ENCODE measurements at places on chromosomes 16 and 17.

DNA sequence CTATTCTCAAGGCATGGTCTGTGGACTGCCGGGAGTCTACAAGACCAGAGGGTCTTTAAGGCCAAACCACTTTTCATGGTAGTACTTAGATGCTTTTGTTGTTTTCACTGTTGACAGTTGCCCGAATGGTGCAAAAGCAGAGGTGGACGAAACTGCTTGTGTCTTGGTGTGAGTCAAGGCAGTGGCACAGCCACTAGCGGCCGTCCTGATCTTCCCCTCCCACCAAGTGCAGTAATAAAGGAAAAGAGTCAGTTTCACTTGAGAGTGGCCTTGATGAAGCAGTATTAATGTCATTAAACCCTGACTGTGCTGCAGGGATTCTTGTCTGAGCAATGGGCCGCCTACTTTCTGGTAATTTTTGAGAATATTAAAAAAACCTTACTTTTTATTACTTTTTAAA lies 109.1 kb downstream of the PRKCA start:
- no peak for DNase-seq

DNA sequence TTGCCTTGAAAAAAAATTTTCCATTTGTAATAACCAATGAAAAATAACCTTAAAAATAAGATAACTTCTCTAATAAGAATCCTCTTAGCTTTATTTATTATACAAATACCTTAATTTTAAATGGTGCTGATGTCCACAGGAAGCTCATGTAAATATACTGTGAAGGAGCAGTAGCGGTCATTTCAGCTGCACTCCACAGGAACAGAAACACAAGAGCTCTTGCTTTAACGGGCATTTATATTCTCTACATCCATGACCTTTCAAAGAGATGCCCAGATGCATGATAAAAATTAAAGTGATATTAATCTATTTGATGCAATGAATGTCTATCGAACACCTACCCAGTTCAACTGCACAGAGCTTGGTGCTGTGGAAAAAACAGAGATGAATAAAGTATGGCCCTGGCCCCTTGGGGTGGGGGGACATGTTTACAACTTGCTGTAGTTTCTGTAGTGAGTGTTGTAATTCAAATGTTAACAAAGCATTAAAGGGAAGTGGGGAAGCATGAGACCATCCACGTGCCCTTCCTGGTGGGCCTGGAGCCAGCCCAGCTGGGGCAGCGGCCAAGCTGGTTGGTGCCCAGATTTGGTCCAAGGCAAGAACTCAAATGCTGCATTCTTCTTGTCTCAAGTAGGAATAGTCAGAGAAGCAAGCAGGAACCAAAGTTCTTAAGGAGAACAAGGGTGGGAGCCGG lies 47.9 kb downstream of the IQCK start:
- DNase-seq, result no peak

GRCh38 chr17:4180791-4181190 lies 37.8 kb downstream of the CYB5D2 start:
- DNase-seq, result no peak

DNA sequence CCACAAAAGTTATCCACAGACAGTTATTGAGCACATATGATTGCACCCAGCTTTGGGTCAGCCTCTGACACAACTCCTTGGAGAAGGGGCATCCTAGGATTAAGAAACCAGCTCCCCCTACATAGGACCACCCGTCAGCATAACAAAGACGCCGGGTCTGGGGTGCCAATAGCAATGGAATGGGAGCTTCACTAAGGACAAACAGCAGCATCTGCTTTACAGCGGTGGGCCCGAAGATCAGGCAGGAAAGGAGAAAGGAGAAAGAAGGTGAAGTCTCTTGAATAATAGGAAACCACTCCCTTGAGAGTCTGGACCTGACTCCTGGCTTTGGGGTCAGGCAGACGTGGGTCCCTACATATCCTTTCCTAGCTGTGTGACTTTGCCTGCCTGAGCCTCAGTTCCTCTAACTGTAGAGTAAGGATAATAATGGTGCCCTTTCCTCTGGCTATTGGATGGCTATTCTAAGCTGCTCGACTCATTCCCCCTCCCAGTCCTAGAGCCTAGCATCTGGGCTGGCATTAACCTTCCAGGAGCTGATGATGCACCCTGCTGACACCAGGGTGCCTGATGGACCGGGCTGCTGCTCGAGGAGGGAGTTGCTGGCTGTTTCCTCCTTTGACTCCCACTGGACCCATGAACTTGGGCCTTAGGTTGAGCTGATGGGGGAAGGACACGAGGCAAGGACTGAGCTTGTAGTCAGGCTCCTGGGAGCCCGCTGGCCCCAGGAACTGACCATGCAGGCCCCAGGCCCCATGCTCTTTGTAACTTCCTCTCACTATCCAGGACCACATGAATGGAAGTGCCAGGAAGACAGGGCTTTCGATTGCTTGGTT lies 94.2 kb downstream of the C16orf78 start:
- DNase-seq, result no peak

DNA sequence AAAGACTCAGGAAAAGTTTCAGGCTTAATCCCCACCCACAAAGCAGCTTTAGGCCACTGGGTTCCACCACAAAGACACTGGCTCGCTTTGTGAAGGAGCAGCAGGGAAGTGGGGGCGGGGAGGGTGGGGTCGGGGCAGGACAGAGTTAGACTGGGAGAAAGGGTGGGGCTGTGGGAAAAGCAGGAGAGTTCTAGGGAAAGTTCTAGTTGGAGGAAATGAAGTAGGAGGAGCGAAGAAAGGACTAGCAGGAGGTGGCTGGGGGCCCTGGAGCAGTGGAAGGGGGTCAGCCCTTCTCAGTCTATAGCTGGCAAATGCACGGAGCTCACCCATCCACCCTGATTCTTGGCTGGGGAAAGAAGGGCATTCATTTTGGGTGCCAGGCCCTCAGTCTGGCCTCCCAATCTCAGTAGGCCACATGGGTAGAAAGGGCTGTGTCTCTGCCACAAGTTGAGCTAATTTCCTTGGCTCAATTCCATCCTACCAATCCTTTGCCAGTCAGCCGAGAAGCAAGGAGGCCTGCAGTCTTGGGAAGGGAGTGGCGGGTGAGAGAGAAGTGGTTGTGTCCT lies 4.6 kb downstream of the INPP5K start:
- peak; percentile 76 for DNase-seq

GRCh38 chr17:7440113-7440833 lies 961 bp downstream of the FGF11 start:
- DNase-seq, result no peak

GRCh38 chr17:77736199-77736585 lies 222.3 kb upstream of the TNRC6C start:
- no peak for DNase-seq

DNA sequence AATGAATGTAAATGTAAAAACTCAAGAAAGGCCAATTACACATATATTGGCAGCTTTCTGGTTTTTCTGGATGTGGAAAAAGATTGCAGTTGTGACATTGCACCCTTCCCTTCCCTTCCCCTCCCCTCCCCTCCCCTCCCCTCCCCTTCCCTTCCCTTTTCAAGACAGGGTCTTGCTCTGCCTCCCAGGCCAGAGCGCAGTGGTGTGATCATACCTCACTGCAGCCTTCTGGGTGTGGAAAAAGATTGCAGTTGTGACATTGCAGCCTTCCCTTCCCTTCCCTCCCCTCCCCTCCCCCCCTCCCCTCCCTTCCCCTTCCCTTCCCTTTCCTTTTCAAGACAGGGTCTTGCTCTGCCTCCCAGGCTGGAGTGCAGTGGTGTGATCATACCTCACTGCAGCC lies 41.7 kb downstream of the PIK3R5 start:
- no peak for DNase-seq

- no peak for DNase-seq
Measured at GRCh38 chr17:56688151-56688550, 94.7 kb downstream of the NOG start.

DNA sequence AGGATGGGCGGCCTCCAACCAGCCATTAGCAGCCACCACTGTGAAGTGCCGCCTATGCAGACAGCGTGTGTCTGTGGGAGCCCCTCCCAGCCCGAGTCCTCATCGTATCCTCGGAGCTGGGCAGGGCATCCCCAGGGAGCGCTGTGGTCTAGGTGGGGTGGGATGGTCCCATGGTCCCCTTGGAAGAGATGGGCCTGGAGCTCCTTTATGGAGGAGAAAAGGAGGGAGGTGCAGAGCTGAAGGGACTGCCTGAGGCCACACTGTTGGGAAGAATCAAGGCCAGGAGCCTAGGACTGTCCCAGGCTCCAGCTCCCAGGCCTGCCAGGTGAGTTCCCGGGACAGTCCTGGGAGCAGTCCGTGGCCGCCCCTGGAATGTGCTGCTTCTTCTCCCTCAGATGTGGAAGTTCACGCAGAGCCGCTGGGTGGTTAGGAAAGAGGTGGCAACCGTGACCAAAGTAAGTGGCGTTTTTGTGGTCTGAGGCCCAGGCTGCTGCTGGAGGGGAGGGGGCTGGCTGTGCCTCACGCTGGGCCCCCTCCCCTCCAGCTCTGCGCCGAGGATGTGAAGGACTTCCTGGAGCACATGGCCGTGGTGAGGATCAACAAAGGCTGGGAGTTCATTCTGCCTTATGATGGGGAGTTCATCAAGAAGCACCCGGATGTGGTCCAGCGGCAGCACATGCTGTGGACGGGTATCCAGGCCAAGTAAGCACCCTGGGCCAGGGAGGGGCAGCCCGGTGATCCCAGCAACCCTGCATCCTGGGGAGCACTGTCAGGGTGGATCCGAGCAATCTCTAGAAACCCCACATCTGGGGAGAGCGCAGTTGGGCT lies 27.0 kb downstream of the POLR3E start:
- no peak for DNase-seq

DNA sequence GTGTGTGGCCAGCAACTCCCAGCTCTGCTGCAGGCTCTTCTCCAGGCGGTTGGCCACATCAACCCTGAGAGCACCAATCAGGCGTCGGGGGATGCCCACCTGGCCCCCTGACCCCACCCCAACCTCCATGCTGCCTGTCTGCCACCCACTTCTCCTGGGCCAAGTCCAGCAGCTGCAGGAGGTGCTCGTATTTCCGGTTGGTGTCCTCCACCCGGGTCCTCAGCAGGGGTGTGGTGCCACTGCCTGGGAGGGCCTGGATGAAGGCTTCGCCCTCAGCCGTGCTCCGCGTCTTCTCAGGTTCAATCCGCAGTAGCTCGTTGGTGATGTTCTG lies 44.6 kb downstream of the UBN1 start:
- no peak for DNase-seq

- DNase-seq, result no peak
Measured at GRCh38 chr16:76235426-76235825, 41.8 kb upstream of the CNTNAP4 start.

DNA sequence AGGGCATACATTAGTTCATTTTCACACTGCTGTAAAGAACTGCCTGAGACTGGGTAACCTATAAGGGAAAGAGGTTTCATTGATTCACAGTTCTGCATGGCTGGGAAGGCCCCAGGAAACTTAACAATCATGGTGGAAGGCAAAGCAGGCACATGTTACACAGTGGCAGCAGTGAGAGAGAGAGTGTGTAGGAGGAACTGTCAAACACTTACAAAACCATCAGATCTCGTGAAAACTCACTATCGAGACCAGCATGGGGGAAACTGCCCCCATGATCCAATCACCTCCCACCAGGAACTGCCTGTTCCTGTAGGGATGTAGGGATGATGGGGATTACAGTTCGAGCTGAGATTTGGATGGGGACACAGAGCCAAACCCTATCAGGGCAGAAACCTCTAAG lies 17.2 kb downstream of the NUBP1 start:
- DNase-seq, result no peak

DNA sequence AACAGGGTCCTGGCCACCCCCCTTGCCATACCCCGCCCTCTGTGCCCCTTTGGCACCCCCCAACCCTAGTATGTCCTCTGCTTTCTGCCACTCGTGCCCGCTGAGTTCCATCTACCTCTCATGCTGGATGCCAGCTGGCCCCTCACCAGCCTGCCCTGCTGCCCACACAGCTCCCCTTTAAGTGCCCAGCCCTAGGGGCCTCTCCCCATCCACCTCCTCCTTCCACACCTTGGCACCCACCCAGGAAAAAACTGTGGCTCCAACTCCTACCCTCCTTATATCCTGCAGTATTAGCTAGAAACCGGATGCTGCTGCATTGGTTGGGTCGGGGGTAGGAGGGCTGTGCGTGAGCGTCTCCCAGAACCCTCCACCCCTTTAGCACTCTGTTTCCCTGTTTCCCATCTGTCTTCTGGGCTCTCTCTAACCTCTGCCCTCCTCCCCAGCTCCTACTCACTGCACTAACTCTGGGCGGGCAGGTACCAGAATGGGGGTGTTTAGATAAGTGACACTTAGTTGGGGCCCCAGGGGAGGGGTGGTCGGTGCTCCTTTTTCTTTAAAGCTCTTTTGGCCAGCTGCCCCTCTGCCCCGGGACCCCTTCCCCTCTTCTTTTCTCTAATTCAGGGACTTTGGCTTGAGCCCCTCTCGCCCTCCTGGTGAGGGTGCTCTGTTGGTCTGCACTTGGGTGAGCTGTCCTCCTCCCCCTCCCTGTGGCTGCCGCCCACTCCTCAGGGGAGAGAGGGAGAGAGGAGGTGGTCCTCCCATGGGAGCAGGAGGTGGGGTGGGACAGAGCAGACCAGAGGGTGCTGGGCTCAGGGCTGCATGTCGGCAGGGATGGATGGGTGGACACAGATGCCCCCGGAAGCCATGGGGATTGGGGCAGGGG lies 9.9 kb downstream of the NR1D1 start:
- DNase-seq, result no peak

- DNase-seq, result no peak
Measured at GRCh38 chr16:78890373-78890895, 710.1 kb downstream of the MAF start.

DNA sequence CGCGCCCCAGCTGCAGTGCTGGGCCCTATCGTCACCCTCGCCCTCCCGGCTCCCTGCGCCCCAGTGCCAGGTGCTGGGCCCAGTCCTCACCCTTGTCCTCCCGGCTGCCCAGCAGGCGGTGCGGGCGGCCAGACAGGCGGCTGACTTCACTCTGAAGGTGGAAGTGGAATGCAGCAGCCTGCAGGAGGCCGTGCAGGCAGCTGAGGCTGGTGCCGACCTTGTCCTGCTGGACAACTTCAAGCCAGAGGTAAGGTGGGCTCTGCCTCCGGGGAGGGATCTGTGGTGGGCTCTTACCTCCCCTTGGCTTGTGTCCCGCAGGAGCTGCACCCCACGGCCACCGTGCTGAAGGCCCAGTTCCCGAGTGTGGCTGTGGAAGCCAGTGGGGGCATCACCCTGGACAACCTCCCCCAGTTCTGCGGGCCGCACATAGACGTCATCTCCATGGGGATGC lies 17.9 kb downstream of the QPRT start:
- DNase-seq, result no peak

- no peak for DNase-seq
Measured at GRCh38 chr17:77564278-77564920, 394.1 kb upstream of the TNRC6C start.

- peak; percentile 84 for DNase-seq
Measured at GRCh38 chr16:48444574-48444973, 59.4 kb upstream of the SIAH1 start.

DNA sequence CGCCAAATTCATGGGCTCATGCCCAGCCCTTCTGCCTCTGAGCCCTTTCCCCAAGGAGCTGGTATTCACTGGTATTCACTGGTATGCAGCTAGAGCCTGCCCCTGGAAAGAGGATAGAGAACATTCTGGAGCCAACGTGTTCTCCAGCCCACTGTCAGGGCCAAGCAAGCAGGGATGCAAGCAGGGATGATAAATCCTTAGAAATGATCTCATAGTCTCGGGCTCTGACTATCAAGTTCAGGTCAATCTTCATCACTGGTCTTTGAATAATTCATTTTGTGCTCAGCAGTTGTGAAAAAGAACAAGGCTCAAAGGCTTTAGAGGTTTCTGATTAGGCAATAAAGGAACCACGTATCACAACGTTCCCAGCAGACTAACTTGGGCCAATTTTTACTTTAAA lies 57.3 kb downstream of the CACNG5 start:
- no peak for DNase-seq

GRCh38 chr16:50501986-50502615 lies 46.1 kb upstream of the NKD1 start:
- DNase-seq, result no peak

Data from AG10803 (cell line).